ENCODE measurements at places on chromosomes 12 and 14. TPM values are rescaled to one million over a fixed set of nuclear protein-coding genes. Genes with fewer than 3 reads are reported as not detected.

The OTX2 gene
- not detected for total RNA-seq

The GALNT16 gene
- 3.0 TPM for total RNA-seq

The PLEK2 gene
- total RNA-seq: 17.4 TPM

The IRAK3 gene
- 1.4 TPM for total RNA-seq

The CLEC1A gene
- not detected for total RNA-seq

The PRIMA1 gene
- 0.45 TPM for total RNA-seq

The SEC23A gene
- 65.9 TPM for total RNA-seq

The TMEM179 gene
- 0.32 TPM for total RNA-seq

The SDSL gene
- 24.5 TPM for total RNA-seq

The C12orf60 gene
- total RNA-seq: 1.7 TPM

The DIO2 gene
- total RNA-seq: 2.5 TPM

The DEGS2 gene
- total RNA-seq: 2.1 TPM

The HOXC4 gene
- total RNA-seq: 3.1 TPM

The AMN1 gene
- 9.0 TPM for total RNA-seq

The KRT79 gene
- 0.10 TPM for total RNA-seq
